Right lung (tissue), 10 donors: ENCODE measurements at places on chromosomes 5 and 9. TPM values are rescaled to one million over a fixed set of nuclear protein-coding genes. Genes with fewer than 3 reads are reported as not detected.

DNA sequence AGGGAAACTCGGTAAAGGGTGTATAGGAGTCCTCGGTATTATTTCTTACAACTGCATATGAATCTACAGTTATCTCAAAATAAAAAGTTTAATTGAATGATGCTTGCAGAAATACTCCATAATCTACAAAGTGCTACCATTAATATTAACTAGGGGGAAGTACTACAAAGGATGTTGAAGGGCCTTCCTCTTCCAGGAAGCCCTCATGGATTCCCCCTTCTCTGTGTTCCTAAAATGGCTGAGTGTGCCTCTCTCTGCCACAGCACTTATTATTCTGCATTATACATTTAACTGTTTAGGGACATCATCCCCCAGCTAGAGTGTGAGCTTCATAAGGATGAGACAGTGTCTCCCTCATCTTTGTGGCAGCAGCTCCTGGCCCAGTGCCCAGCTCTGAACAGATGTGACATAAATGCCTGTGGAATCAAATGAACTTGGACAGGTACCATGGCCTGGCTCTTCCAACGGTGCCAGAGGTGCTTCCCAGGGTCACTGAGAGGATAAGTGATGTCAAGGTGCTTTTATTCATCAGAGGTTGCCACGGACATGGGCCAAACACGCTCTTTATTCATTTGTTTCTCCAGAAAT lies 99.5 kb downstream of the PAX5 start:
- no peak for DNase-seq

- no peak for DNase-seq
Measured at GRCh38 chr5:124025306-124025845, 513.4 kb downstream of the CSNK1G3 start.

GRCh38 chr9:87685441-87685840 lies 40.5 kb upstream of the CTSL start:
- DNase-seq: no peak

GRCh38 chr9:84991514-84991870 lies 322.0 kb downstream of the NTRK2 start:
- no peak for DNase-seq

DNA sequence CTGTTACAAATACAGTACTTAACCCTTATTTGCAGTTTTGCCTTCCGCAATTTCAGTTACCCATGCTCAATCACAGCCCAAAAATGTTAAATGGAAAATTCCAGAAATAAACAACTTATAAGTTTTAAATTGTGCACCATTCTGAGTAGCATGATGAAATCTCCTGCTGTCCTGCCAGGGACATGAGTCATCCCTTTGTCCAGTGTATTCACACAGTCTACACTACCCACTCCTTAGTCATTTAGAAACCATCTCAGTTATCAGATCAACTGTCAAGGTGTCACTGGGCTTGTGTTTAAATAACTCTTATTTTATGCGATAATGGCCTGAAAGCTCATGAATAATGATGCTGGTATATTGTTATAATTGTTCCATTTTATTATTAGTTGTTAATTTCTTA lies 95.8 kb downstream of the PLCXD3 start:
- DNase-seq: no peak

NR4A3 gene
- 0.73 TPM for polyA plus RNA-seq

PCDHGB2 gene
- polyA plus RNA-seq: 4.2 TPM

DNA sequence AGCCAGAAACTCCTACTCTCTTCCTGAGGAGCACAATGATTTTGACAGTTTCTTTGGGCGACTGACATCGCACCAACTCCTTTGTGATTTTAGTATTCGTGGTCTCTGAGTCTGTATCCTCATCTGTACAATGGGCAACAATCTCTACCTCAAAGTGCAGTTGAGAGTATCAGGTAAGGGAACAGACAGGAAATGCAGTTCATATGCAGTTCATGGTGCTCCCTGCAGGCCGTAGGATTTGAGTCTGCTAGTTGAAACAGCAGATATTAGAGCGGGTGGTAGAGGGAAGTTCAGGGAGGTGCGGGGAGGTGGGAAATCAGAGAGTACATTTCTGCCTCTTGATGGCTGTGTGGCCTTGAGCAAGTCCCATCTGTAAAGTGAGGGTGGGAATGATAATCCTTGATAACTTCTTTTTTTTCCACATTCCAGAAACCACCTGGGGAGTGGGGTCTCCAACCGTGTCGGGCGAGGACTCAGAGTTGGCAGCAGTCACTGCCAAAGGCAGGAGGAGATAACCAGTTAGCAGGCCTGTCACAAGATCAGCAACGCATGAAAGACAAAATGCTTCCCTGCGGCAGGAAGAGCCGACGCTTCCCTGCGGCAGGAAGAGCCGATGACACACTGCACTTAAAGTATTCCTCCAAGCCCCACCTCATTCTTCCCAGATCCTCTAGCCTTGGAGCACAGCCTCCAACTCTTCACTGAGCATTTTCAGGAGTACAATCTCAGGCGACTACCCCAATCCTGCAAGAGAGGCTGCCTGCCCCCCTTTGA lies 6.0 kb upstream of the NEK6 start:
- DNase-seq: no peak

DNA sequence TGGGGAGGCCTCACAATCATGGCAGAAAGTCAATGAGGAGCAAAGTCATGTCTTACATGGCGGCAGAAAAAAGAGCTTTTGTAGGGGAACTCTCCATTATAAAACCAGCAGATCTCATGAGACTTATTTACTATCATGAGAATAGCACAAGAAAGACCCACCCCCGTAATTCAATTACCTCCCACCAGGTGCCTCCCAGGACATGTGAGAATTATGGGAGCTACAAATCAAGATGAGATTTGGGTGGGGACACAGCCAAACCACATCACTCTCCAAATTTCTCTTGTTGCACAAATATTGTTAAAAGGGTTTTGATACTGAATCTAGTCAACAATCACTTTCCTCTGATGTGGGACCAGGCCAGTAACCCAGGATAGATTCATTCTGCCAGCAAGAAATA lies 1176.1 kb downstream of the CDH9 start:
- DNase-seq: no peak

GRCh38 chr5:55172051-55172899 lies 702 bp downstream of the CDC20B start:
- peak; percentile 62 for DNase-seq

DNA sequence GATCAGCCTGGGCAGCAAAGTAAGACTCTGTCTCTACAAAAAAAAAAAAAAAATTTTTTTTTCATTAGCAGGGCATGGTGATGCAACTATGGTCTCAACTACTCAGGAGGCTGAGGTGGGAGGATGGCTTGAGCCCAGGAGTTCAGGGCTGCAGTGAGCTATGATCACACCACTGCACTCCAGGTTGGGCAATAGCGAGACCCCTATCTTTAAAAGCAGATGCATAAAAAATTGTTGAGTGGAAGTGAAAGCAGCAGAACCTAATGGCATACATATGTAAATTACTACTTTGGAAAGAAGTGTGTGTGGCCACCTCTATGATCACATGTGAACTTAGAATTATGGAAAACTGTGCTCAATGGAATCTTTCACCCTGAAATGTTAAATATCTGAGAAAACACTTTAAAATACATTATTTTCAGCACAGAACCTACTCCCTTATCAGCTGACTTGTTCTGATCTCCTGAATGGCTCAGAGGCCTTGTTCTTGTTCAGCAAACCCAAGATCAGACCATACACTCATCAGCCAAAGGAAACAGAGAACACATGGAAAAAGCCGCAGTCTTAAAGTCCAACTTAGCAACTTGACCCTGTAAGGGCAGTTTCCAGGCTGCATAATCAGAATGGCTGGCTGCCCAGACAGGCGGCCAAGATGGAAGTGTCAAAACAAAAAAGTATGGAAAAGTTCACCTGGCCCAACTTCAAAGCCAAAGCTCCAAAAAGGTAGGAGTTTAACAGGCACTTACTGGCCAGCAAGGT lies 56.5 kb downstream of the SIL1 start:
- no peak for DNase-seq

ALDH7A1 gene
- 125 TPM for polyA plus RNA-seq

TMEM252 gene
- 2.0 TPM for polyA plus RNA-seq

C5orf63 gene
- polyA plus RNA-seq: 17.8 TPM

THBS4 gene
- 4.5 TPM for polyA plus RNA-seq

- DNase-seq: no peak
Measured at GRCh38 chr9:99041618-99042017, 63.3 kb upstream of the TGFBR1 start.

- DNase-seq: peak; percentile 21
Measured at GRCh38 chr5:128681764-128682592, 143.9 kb upstream of the FBN2 start.

DNA sequence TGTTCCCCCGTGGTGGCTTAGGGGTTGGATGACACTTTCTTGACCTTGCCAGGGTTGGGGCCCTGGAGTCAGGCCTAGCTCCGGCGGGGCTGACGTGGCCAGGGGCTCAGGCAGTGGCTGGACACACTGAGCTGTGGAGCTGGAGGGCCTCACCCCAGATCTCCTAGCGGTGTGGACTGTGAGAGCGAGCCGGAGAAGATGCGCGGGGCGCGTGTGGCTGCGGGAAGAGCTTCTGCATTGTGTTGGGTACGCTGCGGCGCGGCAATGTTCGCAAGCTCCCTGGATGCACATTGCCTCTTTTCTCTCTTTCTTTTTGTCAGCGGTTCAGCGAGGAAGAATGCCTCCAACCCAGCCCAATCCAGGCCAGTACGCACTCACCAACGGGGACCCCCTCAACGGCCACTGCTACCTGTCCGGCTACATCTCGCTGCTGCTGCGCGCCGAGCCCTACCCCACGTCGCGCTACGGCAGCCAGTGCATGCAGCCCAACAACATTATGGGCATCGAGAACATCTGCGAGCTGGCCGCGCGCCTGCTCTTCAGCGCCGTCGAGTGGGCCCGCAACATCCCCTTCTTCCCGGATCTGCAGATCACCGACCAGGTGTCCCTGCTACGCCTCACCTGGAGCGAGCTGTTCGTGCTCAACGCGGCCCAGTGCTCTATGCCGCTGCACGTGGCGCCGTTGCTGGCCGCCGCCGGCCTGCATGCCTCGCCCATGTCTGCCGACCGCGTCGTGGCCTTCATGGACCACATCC lies 4.8 kb downstream of the NR2F1 start:
- DNase-seq: no peak

RNF208 gene
- 6.9 TPM for polyA plus RNA-seq

PPIC gene
- polyA plus RNA-seq: 36.0 TPM

- DNase-seq: no peak
Measured at GRCh38 chr5:140189977-140190871, 15.2 kb downstream of the CYSTM1 start.

LECT2 gene
- polyA plus RNA-seq: 1.2 TPM

PCDHB13 gene
- 3.9 TPM for polyA plus RNA-seq

GRCh38 chr5:58937031-58937681 lies 354.3 kb downstream of the RAB3C start:
- DNase-seq: no peak

- no peak for DNase-seq
Measured at GRCh38 chr9:35287987-35288632, 126.3 kb downstream of the UNC13B start.

DNA sequence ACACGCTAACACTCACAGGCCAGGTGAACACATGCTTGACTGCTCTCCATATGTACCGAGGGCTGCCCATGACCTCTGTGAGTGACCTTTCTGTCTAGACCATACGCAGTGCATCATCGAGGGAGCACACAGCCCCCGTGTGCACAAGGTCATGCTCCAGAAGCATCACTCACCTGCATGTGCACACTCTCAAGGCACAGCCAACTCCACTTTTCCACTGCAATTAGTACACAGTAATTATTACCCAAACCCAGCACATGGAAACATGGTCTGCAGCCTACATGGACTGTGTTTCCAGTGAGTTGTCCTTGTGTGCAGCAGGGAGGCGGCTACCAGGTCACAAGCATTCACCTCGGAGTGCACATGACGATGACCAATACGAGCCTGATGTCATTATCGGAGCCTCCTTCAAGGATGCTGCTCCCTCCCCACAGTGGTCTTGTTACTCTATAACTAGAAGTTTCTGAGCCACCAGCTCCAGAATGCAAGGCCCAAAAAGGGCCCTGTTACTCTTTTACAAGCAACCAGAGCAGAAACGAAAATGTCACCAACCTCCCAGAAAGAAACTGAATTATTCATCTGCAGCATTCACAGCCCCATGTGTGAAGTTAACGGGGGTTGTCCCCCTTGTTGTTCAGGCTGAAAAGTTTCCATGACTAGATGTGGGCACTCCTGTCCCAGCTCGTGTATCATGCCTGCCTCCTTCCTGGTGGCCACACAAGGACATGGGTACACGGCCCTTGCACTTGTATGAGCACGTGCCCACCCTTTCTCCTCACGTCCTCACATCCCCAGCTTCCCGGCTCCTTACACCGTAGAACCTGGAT lies 31.2 kb downstream of the SEMA4D start:
- no peak for DNase-seq

TICAM2 gene
- polyA plus RNA-seq: 6.9 TPM

DNA sequence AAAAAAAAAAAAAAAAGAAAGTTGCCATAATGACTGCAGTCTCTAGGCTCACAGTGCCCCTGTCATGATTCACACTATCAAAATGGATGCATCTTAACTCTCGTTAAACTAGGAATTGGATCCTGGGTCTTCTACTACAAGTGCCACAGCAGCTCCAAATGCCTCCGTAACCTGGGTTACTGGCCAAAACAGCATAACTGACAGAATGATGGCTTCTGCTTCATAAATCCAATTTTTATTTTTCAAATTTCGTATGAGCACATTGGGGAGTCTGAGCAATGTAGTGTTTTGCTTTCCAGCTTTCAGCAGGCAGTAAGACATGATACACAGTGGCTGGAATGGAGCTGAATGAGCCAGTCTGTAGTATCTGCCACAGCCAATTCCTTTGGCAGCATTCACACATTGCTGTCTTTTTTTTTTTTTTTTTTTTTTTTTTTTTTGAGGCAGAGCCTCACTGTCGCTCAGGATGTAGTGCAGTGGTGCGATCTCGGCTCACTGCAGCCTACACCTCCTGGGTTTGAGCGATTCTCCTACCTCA lies 36.0 kb upstream of the NPM1 start:
- no peak for DNase-seq

DNA sequence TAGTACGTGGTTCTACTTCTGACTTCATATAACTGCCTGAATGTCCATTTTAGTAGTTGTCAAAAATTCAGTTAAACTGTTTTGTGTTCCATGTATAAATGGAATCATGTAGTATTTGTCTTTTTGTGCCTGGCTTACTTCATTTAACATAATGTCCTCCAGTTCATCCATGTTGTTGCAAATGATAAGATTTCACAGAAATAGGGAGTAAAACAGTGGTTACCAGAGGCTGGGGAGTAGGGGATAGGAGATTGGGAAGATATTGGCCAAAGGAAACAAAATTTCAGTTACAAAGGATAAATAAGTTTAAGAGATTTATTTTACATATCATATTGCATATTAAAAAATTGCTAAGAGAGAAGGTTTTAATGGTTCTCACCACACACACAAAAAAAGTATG lies 425.0 kb upstream of the MEF2C start:
- no peak for DNase-seq

GRCh38 chr5:150213530-150213929 lies 23.7 kb downstream of the SLC6A7 start:
- DNase-seq: no peak
